ENCODE measurements at places on chromosomes 3 and 15.

DNA sequence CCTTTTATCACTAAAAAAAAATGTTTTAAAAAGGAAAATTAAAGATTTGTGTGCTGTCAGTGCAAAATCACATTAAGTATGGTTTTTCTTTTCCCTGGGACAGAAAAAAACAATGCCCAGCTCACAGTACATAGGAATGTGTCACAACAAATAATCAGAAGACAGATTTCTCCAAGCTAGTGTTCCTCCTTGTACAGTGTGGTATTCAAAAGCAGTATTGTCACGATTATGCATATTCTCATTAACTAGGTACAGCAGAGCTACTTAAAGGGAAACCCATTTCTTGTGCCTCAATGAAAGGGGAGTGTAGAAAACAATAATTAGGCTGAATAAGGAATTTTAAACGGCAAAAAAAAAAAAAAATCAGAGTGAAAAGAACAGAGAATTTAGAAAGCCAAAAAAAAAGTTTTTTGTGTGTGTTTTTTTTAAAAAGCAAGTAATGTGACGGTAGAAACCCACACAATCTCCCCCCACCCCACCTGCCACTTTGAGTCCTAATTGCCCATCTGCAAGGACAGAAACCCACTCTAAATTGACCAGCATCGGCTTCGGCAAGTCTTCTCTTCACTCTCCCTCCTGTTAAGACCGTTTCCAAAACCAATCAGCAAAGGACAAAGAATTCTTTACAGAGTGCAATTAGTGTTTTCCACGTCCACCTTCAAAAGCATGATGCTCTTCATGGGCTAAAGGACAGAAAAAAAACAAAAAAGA lies 41.0 kb downstream of the EIF4E3 start:
- no peak for DNase-seq

DNA sequence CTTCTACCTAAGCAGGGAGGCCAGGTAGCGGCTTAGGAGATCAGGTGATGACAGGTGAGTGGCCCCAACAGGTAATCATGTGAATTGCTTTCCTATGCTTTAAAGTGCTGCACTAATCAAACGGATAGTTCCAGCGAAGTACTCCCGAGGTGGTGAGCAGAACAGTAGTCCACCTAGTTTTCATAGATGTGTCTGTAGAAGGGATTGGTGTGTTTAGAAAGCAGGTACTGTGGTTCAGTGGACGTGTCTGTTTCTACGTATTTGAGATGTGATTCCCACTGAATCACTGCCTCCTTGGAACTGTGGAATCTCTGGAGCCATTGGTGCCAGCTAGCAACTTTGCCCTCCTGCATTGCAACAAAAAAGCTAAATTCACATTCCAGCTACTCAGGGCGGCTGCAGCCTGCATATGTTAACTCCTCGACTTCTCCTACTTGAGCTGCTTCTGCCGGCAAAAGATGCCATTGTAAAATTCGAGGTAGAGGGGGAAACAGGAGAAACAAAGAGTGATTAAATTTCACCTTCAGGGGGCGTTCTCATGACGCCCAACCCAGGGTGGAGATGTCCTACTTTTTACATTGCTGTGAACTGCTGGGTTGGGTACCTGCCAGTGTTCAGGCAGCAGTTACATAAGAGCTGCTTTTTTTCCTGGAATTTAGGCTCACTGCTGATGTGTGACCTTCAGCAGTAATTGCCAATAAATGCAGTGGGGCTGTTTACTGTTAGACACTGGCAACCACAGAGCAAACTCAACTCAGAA lies 227.3 kb downstream of the ITPR1 start:
- peak; percentile 40 for DNase-seq

- no peak for DNase-seq
These were observed 225.0 kb upstream of the P2RY1 start for GRCh38 chr3:152609891-152610290.

- DNase-seq = peak; percentile 22
These were observed 277.4 kb upstream of the NR2E3 start for GRCh38 chr15:71532994-71533393.

DNA sequence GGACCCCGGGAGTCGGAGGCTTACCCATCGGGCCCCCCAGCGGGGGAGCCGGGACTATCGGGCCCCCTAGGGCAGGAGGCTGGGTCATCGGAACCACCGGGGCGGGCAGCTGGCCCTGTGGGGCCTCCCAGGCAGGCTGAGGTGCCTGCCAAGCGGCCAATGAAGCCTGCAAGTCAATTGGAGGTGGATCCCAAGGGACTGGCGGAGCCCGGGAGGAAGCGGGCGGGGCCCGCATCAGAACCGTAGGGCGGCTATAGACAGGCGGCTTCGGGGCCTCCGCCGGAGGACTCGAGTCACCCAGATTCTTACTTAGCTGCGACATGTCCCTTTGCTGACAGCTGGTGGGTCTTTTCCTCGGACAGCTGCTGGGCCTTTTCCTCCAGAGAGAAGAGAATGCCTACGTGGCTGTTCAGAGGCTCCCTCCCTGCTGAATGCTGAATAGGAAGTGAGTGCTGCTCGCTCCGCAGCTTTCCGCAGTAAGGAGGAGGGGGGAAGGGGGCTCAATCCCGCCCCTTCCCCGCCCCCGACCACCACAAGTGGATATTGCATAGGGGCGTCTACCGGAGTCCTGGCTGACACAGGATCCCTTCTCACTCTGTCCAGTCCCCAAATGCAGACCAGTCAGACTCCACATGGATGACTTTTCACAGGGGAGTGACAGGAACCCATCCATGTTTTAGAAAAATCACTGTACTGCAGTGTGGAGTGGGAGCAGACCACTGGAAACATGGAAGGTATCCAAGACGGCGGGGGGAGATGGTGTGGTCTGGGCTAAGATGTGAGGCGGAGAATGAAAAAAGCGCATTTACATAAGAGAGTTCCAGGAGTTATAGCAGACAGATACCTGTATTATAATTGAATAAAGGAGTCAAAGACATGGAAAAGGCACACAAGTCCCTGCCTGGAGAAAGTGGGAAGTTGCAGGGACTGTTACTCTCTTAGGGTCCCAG lies at the start of gene MAGEL2:
MAGEL2 (minus strand) TSS at position 447 of the 950 bp plus-strand sequence; CDS start at position 322, 125 bp downstream.
- no peak for DNase-seq

DNA sequence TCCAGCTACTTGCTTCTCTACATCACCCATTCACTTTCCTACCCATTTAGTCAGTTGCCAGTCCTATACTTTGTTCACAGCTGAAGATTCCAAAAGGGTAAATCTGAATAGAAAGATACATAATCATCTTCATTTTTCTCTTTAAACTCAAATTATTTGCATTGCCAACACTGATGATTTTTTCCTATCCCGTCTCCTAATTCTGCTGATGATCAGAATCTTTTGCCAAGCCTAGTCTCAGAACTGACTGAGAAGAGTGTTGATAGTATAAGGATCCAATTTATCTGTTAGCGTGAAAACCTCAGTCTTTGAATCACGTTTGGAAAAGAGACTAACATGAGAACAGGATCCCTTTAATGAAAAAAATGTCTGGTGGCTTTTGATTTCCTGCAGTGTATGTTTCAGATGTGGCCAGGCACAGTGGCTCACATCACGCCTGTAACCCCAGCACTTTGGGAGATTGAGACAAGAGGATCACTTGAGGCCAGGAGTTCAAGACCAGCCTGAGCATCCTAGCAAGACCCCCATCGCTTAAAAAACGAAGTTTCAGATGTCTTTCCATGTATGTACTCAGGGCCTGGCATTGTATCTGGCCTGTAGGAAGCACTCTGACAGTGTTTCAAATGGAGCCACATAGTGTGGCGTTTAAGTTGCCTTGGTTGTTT lies 169.4 kb downstream of the KLHL25 start:
- no peak for DNase-seq

DNA sequence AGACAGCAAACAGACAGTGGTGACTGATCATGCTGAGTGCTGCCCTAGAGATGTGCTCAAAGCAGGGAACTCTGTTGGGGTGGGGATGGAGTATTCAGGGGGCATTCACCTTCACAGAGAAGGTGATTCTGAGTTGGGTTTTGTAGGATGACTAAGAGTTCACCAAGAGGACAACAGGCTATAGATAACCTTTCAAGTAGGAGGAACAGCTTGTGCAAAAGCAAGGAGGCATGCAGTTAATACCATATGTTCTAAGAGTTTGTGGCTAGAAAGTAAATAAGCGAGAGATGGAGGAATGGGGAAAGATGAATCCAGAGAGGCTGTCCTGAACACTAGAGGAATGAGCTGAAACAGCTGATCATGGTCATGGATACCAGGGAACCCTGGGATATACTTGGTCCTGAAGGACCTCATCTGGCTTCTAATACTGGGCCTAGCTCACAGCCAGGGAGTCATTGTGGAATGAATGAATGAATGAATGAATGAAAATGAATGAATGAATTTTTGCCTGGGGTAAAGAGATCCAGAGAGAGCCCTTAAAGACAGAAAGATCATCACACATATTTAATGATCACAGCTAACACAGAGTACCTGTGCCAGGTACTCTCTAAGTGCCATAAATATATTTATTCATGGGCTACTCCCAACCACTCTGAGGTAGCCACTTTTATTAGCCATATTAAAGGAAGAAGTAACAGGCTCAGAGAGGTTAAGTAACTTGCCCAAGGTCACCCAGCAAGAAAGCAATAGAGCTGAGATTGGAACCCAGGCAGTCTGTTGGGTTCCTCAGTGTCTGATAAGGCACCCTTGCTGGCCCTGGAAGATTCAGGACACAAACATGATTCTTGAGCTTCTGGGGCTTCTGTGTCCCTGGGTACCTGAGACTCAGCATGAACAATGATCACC lies 22.0 kb downstream of the SMAD6 start:
- peak; percentile 39 for DNase-seq

GRCh38 chr3:65961733-65962132 lies 77.0 kb downstream of the MAGI1 start:
- DNase-seq = no peak

GRCh38 chr3:159451067-159451466 lies 537.6 kb upstream of the IL12A start:
- DNase-seq = no peak

DNA sequence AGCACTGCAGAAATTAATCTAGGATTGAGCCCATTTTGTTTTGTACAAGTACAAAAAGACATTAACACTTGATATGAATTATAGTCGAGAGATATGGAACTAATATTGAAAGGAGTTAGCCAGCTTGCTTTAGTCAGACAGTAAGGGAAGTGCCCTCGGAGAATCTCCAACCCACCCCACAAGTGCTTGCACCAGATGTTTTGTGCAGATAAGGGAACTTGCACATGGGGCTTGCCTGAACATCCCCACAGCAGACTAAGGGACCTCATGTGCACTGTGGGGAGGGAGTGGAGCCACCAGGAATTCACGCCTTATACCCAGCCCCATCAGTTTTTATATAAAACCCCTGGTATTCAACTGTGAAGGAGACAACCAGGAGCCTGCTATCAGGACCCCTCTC lies 122.3 kb downstream of the EFHB start:
- DNase-seq = no peak

- DNase-seq = no peak
These were observed 379.4 kb downstream of the DIPK2A start for GRCh38 chr3:144351011-144351410.

DNA sequence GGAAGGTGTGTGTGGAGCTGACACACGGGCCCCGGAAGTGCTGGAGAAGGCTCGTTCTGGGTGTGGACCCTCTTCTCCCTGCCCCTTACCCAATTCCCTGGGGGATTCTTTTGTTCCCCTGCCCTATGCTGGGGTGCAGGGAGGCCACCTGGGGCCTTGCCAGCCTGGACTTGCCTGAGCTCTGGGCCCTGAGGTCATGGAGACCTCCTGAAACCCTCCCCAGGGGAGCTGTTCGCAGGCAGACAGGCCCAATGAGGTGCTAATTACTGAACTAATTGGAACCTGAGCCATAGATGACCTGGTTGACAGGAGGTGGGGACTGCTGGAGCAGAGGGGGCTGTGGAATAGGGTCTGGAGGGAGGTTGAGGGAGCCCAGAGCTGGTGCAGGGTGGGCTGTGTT lies 9.4 kb upstream of the C15orf39 start:
- DNase-seq = no peak

DNA sequence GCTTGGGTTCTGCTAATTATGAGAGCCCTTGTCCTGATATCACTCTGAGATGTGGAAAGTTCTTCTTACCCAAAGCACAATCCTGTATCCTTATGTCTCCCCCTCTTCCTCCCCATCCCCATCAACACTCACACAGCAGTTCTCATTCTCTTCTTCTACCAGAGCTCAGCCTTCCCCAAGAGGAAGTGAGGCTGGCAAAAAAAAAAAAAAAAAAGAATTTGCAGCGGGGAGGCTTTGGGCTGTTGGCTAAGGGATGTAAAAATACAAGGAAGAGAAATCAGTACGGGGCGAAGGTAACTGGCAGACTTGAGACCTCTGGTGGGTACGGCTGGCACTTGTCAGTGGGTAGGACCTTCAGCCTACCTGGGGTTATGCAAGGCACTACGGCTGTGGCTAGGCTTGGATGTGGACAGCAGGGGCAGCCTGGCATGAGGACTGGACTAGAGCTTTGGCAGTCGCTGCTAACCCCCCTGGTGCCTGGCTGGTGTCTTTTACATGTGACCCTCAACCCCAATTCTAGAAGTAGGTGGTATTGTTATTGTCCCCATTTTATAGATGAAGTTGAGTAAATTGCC lies 5.4 kb downstream of the VIPR1 start:
- no peak for DNase-seq

GRCh38 chr3:33758864-33759263 lies 39.6 kb upstream of the PDCD6IP start:
- no peak for DNase-seq

GRCh38 chr3:60399292-60399691 lies 852.0 kb downstream of the FHIT start:
- no peak for DNase-seq

GRCh38 chr3:143302638-143303171 lies 183.1 kb downstream of the CHST2 start:
- DNase-seq = peak; percentile 44

DNA sequence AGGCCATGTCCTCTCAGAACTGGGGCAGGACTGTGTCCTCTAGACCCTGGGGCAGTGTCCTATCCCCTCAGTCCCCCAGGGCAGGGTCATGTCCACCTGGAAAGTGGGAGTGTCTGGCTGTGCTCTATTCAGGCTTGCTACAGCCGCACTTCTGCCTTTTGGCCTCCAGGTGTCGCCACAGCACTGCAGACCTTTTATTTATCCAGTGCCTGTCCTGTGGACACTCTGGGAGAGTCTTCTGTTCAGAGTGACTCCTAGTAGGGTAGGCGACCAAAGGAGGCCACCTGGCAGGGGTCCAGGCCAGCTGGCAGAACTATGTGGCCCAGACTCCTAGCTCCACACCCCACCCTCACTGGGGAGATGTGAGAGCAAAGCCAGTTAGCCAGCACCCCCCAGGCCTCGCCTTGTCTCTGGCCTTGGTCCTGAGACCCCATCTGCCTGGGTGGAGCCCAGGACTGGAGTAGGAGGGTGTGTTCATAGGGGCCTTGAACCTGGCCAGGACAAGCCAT lies 3.9 kb downstream of the TMIE start:
- DNase-seq = peak; percentile 82

- DNase-seq = peak; percentile 22
These were observed 283.9 kb downstream of the RORA start for GRCh38 chr15:60945196-60945595.

DNA sequence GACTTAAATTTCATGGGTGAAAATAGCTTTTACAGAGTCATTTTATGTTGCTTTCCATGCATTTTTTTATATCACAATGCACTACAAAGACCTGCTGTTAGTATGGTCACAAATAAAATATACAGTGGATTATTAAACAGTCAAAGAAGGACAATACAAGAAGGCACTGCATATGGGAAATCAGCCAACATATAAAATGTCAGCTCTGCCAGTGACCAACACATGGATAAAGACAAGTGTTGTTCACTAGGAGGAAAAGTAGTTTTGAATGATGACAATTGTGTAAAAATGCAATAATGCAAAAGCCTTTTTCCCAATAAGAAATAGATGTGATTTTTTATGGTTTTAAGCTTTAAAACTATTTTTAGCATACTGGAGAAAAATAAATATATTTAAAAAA lies 425.3 kb upstream of the CBLB start:
- DNase-seq = no peak
